Spinal cord (tissue), 10 donors: ENCODE measurements at places on chromosomes 3 and 15.

- DNase-seq = no peak
Measured at GRCh38 chr15:67033012-67033411, 32.4 kb upstream of the SMAD3 start.

DNA sequence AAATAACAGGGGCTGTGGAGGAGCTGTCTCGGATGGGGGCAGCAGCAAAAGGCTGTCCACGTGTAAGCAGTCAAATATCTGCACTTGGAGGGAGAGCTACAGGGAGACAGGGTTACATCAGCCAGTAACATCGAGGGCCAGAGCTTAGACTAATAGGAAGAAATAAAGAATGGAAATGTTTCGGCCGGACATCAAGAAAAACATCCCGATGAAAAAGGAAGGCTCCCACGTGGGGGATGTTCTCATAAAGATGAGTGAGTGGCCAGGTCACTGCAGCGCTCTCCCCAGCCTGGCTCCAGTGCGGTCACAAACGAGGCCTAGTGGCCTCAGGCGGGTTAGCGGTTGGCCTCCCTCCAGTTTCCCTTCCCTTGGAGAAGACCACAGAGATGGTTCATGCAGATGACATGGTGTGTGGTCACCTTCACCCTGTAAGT, 56.1 kb upstream of the WNT5A start:
- DNase-seq = peak; percentile 45

- DNase-seq = no peak
Measured at GRCh38 chr3:46512191-46512749, 14.5 kb downstream of the RTP3 start.

DNA sequence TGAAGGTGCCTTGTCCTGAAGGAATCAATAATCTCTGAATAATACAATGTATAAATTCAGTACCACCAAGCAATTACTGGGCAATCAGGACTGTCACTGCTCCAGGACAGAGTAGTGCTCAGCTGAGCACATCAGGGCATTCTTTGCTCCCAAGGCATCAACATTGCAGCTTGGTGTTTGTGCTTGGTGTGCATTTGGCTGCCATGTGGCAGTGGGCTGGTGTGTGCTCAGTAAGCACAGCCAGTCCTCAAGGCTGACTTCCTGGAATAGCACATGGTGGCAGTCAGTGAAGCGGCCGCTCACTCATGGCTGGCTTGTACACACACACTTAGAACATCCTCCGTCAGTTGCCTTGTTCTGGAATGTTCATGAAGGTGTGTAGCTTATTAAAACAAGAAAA, 217.0 kb downstream of the EPHB1 start:
- no peak for DNase-seq

DNA sequence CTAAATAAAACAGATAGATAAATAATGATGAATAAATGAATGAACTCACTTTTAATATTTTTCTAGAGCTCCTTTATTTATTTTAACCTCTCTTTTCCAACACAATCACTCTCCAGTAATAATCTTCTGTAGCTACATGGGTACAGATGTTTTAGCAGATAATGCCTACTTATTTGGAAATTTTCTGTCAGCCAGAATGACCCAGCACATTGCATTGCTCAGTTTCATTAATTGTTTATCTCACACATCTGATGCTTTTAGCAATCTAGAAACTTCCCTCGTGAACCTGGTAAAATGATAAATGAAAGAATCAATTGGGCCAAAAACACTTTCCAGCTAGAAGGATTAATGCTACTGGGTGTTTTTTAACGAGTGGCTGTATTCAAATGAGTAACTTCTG, 14.9 kb upstream of the MYH15 start:
- DNase-seq = no peak

- no peak for DNase-seq
Measured at GRCh38 chr3:24678421-24678865, 183.8 kb upstream of the THRB start.

GRCh38 chr3:7393944-7394605, 533.2 kb downstream of the GRM7 start:
- DNase-seq = no peak

GRCh38 chr3:117003501-117003900, 293.9 kb downstream of the TUSC7 start:
- DNase-seq = no peak

DNA sequence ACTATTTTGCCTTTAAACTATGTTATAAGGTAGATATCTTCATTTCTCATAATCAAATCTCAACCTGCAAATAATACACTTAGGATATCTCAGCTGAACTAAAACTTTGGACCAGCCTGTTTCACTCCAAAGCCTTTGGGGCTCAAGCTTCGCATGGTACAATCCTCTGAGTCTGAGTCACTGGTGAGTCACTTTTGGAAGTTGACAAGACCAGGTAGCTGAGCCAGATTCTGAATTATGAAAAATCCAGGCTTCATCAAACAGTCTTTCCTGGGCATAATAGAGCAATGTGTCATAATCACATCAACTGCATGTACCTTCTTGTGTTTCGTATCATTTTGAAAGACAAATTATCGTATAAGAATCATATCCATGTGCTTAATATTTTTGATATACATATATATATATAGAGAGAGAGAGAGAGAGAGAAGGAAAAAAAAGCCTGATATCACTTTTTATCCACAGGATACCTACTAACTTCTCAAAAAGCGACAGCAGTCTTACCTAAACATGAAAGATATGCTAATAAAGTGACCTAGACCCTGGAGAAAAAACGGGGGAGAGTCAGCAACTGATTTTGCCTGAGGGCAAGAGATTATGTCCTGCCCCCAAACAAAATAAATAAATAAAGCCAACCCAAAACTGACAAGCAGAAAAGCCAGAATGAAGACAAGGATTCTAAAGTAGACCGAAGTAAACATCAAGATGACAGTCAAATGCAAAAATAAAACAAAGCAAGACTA, 263.9 kb upstream of the TGFBR2 start:
- no peak for DNase-seq

- peak; percentile 44 for DNase-seq
Measured at GRCh38 chr15:84598993-84599392, 1.8 kb upstream of the ZSCAN2 start.

GRCh38 chr3:83023086-83023485, 1261.6 kb upstream of the GBE1 start:
- DNase-seq = no peak
